ENCODE measurements at places on chromosomes 16 and 17.

GRCh38 chr17:47802341-47803022, 19.1 kb downstream of the OSBPL7 start:
- DNase-seq: no peak

DNA sequence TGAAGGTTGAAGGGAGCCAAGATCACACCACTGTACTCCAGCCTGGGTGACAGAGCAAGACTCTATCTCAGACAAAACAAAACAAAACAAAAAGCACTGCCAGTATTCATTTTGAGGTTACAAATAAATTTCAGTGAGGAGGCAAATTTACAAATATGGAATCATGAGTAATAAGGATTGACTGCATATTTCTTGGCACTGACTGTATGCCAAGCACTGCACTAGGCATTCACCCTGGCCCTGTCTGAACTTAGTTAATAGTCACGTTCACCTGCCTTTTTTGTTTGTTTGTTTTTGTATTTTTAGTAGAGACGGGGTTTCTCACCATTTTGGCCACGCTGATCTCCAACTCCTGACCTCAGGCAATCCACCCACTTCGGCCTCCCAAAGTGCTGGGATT, 5.1 kb downstream of the LDAF1 start:
- DNase-seq: no peak

DNA sequence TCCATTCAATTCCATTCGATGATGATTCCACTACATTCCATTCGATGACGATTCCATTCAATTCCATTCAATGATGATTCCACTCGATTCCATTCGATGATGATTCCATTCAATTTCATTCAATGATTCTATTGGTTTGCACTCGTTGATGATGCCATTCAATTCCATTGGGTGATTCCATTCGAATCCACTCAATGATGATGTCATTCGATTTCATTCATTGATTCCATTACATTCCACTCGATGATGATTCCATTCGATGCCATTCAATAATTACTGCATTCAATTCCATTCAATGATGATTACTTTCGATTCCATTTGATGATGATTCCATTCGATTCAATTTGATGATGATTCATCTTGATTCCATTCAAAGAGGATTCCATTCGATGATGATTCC, 1299.4 kb downstream of the TP53TG3F start:
- DNase-seq: no peak

GRCh38 chr16:50402298-50402895, 33.6 kb upstream of the BRD7 start:
- DNase-seq: no peak

DNA sequence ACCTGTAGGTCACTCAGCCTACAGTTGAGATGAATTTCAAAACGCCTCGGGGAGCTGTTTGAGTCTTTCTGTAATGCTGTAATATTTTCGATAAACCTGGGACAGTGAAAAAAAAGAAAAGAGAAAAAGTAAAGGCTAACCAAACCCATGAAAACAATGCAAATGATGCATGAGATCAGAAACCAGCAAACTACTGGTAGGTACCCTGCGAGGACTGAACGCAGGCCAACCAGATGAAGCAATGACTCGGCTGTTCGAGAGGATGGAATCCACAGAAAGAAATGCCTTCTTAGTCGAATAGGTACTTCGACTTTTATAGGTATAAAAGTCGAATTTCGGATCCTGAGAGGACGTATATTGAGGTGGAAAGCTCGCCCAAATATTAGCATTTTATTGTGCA, 509 bp upstream of the ATAD5 start:
- no peak for DNase-seq

DNA sequence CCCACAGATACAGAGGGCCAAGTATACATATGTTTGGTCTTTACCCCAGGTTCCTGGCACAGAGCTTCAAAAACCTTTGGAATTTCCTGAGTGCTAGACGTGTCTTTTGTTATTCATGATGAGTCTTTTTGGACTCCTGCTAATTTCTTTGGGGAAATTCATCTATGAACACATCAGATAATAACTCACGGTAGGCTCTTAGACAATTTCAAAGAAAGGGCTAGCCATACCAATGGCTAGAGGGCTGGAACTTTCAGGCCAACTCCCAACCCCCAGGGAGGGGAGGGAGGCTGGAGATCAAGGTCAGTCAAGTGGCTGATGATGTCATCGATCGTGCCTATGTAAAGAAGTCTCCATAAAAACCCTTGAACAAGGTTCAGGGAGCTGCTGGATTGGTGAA, 101.9 kb downstream of the STX8 start:
- DNase-seq: no peak
